Daoy (cell line): ENCODE measurements at places on chromosomes 7 and 10. TPM values are rescaled to one million over a fixed set of nuclear protein-coding genes. Genes with fewer than 3 reads are reported as not detected.
A peak's percentile ranks its signal among the peaks of the same experiment; 100 is the strongest.

DNA sequence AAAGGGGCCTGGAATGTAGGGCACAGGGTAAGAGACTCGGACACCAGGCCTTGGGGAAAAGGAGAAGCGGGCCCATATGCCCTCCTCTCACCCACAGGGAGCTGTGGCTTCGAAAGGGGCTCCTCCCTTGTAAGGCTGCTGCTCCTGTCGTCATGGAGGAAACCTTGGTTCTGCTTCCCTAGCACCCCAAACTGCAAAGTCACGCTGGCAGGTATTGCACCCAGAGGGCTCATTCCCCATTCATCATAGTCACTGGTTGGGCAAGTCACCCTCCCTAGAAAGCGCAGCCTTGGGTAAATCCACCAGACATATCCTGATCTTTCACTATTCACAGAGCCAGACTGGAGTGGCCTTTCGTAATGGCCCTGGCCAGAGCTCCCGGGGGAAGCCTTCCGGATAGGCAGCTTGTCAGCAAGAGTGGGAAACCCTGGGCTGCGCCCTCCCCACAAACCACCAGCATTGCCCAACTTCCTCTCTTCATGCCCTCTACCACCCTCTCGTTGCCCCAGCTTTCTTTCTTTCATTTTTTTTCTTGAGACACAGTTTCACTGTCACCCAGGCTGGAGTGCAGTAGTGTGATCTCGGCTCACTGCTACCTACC lies 121.0 kb downstream of the HIP1 start:
- DNase-seq = peak; percentile 50

DNA sequence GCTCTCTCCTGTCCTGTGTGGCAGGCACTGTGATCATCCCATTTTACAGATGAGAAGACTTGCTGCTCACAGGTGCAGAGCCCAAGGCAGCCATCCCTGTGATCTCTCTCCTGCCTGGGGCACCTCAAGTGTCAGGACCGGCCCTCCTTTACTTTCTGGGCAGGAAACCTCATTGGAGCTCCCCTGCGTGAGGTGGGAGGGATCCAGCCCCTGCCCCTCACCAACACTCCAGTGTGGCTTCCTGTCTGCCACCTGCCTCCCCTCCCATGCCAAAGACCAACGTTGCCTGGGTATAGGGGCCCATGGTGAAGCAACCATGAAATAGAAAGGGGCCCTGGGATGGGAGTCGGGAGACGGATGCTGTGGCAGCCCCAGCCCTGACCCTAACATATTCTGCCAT lies 91.2 kb upstream of the MYL10 start:
- DNase-seq = no peak

GRCh38 chr7:14598978-14599377 lies 303.6 kb downstream of the DGKB start:
- no peak for DNase-seq

GRCh38 chr7:82049442-82049841 lies 279.6 kb upstream of the HGF start:
- DNase-seq = peak; percentile 10

DNA sequence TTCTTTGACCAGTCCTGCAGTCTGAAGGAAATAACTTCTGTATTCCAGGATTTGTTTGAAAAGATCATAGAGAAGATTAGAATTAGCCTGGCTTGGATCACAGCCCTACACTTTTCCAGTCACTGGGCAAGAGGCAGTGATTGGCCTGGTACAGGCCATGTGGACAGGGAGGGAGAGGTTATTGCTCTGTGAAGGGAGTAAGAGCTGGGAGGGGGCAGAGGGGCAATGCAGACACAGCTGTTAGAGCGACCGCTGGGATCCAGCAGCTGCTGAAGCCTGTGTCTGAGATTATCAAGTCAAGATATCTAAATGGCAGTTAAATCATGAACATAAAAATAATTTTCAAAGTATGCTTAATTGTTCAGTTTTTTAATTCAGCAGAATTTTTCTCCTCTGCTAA lies 257.3 kb downstream of the SDK1 start:
- DNase-seq = no peak

DNA sequence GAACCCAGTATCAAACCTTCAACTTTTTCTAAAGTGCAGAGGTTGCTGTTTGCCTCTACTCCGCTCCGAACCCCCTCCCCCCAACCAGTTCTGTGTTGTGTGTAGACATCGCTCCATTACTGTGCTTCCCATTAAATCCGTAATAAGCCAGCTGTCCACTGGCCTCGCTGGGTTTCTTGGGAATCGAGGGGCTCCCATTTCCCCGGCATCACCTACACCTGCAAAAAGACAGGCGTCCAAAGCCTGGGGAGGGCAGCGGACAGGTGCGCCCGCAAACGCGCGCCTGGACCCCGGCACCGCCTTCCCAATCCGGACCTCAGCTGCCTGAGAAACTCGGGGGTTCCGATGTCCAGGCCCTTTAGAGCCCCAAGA lies 631 bp downstream of the RTKN2 start:
- DNase-seq = peak; percentile 9

GRCh38 chr7:138205614-138206150 lies 129.4 kb downstream of the AKR1D1 start:
- DNase-seq = no peak

DNA sequence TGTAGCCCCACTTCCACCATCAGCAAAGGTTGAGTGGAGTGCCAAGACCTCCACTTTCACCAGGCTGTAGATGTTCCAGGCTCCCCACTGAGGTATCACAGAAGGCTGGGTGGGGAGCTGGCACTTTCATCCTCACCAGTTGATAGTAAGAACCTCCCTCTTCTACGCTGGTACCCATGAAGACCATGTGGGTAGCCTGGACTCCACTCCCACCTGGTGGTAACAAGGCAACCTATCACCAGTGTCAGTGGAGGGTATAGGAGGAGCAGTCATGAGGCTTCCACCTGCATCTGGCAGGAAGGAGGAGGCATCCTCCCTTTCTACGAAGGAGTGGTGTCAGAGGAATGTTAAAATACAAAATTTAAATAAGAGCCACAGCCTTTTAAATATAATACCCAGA lies 4.4 kb downstream of the SMIM30 start:
- no peak for DNase-seq

DNA sequence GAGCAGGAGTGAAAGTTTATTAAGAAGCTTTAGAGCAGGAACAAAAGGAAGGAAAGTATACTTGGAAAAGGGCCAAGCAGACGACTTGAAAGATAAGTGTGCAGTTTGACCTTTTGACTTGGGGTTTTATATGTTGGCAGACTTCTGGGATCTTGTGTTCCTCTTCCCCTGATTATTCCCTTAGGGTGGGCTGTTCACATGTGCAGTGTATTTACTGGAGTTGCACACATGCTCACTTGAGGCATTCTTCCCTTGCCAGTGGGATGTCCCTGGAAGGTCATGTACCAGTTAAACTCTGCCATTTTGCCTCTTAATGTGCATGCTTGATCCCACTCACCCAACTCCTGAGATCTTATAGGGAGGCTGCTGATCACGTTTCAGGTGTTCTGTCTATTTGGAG lies 23.4 kb upstream of the ARHGAP12 start:
- no peak for DNase-seq

DNA sequence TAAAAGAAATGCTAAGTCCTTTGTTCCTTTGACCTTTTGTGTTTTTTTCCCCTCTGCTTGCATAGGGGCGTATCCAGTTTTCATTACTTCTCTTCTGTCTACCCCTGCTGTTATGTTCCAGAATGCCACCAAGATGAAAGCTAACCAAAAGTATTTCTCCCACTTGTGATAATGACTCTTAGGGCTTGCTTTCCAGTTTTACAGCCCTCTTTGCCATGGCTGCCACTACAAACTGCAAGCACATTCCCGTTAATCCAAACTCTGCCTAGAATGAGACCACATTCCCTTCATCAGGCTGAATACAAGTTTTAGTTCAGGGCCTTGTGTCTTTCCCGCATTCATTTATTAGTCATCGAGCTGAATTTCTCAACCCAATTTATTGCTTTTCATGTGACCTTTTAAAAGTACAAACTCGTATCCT lies 23.6 kb upstream of the CD36 start:
- DNase-seq = no peak

GRCh38 chr7:107453388-107453787 lies 16.5 kb upstream of the GPR22 start:
- DNase-seq = no peak

- no peak for DNase-seq
These were observed 171.6 kb downstream of the PIP4K2A start for GRCh38 chr10:22542773-22543172.

- no peak for DNase-seq
These were observed 33.6 kb downstream of the PRF1 start for GRCh38 chr10:70568781-70569495.

TAF6 gene
- total RNA-seq = 47.3 and 58.6 TPM in 2 replicates

RBM33 gene
- total RNA-seq = 19.4 and 28.6 TPM in 2 replicates

HOXA2 gene
- total RNA-seq = 11.4 and 12.1 TPM in 2 replicates

PIP gene
- not detected in 2 replicates for total RNA-seq

UCN3 gene
- not detected in 2 replicates for total RNA-seq

CBX3 gene
- 495 and 643 TPM in 2 replicates for total RNA-seq

SLC37A3 gene
- total RNA-seq = 21.3 and 34.9 TPM in 2 replicates

GDF10 gene
- total RNA-seq = 0.23 TPM in 1 of 2 replicates, not detected in the other
